ENCODE measurements at places on chromosomes 2 and 18.
A peak's percentile ranks its signal among the peaks of the same experiment; 100 is the strongest.

DNA sequence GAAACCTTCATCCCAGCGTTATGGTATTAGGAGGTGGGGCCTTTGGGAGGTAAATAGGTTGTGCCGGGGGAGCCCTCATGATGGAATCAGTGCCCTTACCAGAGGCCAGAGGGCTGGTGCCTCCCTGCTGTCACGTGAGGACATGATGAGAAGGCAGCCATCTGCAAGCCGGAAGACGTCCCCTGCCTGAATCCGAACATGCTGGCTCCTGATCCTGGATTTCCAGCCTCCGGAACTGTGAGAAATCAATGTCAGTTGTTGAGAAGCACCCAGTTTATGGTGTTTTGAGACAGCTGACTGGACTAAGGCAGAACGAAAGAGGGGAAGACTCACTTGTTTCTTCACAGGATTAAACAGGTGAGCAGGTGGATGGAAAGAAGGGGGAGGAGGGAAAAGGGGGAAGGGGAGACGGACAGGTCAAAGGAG is 13.0 kb upstream of the KLF11 start:
- no peak for DNase-seq

DNA sequence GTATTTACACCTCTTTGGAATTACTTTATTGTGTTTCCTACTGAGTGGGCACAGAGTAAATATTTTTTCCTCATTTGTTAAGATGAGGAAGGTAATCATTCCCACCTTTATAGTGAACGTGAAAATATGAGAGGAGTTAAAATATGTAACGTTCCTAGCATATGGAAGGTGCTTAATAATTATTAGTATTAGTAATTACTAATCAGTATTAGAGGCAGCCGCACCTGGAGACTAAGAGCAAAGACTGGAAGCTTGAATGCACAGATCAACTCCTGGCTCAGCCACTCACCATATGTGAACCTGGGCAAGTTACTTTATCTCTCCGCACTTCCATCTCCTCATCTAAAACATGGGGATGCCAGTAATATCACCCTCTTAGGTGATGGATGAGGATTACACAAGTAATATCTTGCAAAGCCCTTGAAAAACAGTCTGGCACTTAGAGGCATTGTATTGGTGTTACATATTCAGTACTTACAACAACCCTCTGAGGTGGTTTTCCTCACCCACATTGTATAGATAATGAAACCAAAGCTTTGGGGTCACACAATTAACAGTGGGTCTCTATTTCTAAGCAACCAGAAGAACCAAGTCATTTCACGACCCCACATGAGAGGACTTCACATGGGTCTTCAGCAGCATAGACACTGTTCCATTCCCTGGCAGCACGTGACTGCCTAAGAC is 100.3 kb upstream of the KCTD1 start:
- DNase-seq: no peak

DNA sequence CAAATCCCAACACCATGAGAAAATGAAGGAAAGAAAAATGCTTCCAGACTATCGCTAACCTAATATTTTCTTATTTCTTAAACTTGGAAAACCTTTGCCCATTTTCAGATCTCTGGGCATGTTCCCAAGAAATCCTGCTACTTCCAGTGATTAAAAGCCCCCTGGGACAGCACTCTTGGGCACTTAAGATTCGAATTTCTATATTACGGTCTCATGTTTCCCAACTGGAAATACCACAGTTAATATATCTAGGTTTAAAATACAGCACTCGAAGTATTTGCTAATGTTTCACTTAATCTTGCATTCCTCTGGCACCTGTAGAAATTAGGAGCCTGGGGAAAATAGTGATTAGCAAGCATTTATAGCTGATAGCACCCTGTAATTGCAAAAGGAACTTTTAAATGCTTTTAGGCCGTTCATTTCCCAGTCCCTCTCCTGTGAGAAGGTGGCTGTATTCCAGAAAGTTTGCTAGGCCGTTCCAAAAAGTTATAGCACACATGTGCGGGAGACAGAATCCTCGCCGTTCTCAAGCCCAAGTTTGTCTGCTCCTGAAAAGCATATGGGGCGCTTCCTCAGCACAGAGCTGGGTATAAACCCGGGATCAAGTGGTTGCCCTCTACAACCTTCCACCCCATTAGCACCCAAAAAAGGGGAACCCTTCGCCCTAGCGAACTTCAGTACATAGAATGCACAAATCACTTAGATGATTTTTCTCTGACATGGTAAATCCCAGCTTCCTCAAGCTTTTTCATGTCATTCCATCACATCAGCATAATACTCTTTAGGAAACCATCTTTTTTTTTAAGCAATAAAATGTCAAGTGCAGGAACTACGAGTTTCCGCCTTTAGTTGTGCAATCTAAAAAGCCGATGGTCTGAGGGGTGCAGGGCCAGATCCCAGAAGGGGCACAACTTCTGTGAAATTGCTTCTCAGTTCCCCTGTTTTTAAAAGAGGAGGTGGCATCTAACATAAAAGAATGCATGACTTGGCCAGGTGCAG is 60.6 kb downstream of the DIPK1C start:
- DNase-seq: no peak

- peak; percentile 56 for DNase-seq
These were observed 83.3 kb upstream of the POMC start for GRCh38 chr2:25251422-25252273.

DNA sequence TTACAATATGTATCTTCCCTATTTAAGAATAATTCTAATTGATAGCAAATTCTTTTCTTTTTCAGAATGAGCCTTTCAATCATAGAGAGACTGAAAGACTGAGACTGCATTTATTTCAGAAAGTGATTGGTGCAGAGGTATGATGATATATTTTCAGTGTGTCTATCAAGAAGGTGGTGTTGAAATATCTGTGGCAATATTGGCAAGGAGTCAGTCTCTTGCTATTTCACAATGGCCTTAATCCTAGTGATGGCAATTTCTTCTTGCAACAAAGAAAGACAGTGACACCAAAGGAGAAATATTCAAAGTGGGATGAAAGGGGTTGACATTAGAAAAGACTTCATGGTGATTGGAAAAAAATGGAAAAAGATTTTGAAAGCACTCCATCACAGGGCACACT is 21.7 kb upstream of the ZBTB14 start:
- no peak for DNase-seq

GRCh38 chr18:9617006-9617542 is 2.7 kb upstream of the PPP4R1 start:
- DNase-seq: no peak

GRCh38 chr18:80239830-80240229 is 7.5 kb downstream of the PARD6G start:
- no peak for DNase-seq

DNA sequence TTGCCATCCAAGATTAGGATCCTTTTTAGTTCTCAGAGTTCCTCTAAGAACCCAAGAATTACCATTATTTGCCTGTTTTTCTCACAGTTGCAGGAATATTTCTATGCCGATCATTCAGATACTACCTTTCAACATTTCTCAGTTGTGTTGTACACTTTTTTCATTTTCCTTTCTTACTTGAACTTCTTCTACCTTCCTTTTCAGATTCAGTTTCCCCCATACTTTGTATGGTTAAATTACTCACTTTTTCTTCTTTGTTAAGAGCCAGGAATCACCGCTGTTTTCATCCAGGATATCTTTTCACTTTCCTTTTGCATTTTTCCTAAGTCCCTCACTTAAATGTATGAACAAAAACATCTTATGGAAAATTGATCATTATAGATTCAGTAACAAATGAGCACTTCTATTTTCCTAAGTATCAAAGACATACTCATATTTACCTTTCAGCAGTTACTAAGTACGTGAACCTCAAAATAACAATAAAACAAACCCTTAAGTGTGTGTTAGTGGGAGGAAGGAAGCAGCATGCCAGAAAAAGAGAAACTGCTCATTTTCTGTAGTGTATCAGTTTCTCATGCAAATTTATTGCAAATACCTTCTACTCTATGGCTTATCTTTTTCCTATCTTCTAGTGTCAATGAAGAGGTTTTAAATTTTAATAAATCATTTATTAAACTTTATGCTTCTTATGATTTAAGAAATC is 64.3 kb upstream of the STAT1 start:
- no peak for DNase-seq

- DNase-seq: no peak
These were observed 807.5 kb downstream of the MBD2 start for GRCh38 chr18:53417003-53417402.

DNA sequence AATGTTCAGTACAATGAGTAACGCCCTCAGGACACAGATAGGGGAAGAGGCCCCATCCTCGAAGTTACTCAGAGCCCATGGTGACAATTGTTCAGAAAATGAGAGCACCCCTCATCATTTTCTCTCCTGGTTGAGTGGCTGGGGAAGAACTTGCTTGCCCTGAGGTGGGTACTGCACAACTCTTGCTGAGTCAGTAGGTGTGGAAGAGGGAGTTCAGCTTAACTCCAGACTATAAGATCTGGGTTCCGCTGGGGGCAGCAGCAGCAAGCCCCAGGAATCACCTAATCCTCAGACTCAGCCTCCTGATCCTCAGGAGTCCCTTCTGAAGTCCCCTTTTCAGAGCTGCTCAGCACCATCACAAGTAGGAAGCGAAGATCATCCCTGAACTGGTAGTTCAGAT is 123.7 kb downstream of the PIEZO2 start:
- no peak for DNase-seq

- DNase-seq: no peak
These were observed 41.0 kb upstream of the ACSL3 start for GRCh38 chr2:222819722-222820333.

GRCh38 chr18:36201765-36202164 is 14.5 kb downstream of the MOCOS start:
- no peak for DNase-seq

DNA sequence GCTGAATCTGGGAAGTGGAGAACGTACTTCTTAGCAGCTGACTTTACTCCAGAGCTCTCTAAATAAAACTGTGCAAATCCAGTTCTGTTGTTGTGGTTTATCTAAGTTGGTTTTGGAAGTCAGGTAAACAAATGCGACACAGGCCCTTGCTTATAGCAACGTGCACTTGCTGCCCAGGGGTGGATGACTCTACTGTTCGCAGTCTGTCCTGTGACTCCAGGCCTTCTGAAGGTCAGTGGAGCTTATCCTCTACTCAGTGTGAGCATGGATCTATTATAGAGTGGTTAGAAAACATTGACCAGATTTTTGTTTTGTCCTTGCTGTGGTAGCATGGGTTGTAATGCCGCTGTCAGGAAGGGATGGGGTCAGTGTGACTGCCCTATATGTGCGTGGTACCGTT is 89.1 kb downstream of the ZNF236 start:
- no peak for DNase-seq

DNA sequence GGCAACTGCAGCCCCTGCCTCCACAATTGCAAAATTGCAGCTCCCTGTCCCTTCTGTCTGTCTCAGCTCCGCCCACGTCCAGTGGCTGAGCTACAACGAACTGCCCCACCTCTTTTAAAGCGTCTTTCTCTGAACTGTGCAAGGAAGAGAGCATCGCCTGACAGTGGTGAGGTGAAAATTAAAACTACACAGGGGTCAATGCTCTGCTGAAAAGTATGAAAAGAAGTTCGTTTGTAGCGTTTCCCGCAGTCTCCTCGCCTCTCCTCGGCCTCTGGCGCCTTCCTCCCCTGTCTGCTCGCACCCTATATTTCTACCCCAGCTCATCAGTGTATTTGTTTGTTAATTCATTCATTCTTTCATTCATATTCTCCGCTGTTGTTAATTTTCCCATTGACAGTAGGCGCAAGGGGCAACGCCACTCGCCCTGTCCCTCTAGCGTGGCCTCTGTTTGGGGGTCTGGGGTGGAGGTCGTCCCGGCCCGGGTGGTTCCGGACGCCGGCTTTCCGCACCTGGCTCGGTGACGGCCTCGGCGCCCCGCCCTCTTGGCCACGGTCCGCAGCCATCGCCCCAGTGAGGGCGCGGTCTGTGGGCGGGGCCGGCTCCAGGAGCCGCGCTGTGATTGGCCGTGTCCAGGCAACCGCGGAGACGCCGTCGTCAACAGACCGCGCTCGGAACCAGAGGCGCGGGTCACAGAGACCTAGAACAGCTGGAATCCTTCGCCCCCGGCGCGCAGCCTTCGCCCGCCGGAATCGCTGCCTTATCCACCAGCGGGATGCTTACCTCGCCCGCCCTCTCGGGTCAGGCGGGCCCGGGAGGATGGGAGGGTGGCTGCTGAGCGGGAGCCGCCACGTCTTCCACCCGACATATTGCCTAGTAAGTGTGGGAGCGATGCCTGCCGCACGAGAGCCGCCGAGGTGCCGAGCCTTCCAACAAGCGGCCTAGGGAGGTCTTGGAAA is at the start of gene VWA3B:
VWA3B (plus strand) TSS at position 677 of the 956 bp plus-strand sequence. CDS start 5,926 bp downstream, outside the sequence.
- peak; percentile 77 for DNase-seq

GRCh38 chr18:49747876-49748275 is 65.5 kb downstream of the ACAA2 start:
- DNase-seq: no peak

- no peak for DNase-seq
These were observed 3.1 kb upstream of the CYTIP start for GRCh38 chr2:157447031-157447430.

DNA sequence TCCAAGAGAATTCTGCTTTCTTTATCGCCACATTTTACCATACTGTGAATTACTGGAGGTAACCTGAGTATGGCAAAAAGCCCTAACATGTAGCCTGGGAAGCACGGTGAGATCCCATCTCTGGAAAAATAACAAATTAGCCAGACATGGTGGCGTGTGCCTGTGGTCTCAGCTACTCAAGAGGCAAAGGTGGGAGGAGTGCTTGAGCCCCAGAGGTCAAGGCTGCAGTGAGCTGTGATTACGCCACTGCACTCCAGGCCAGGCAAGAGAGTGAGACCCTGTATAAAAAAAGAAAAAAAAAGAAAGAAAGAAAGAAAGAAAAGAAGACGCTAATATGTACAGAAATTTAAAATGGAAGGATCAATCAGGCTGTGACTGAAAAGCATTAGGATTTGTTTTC is 57.7 kb upstream of the SESTD1 start:
- DNase-seq: no peak

DNA sequence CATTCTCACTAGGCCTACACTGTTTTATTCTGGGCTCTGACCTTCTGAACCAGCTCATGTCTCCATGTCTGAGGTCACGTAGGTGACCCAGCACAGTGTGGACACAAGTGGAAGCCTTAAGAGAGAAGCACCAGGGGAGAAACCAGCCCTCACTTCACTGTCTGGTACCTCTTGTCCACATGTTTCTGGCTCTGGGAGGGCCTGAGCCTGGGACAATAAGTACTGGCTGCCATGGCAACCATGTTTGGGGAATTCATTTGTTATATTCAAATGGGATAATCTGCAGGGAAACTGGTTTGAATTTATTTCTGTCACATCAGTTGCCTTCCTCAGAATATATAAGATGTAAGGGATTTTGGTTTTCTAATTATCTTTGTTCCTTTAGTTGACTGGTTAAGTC is 23.3 kb downstream of the MYO3B start:
- no peak for DNase-seq

GRCh38 chr18:32349728-32350395 is 120.8 kb downstream of the GAREM1 start:
- DNase-seq: peak; percentile 89

GRCh38 chr2:66867063-66867441 is 432.1 kb downstream of the MEIS1 start:
- no peak for DNase-seq
